ENCODE measurements at places on chromosomes 1 and 21.

DNA sequence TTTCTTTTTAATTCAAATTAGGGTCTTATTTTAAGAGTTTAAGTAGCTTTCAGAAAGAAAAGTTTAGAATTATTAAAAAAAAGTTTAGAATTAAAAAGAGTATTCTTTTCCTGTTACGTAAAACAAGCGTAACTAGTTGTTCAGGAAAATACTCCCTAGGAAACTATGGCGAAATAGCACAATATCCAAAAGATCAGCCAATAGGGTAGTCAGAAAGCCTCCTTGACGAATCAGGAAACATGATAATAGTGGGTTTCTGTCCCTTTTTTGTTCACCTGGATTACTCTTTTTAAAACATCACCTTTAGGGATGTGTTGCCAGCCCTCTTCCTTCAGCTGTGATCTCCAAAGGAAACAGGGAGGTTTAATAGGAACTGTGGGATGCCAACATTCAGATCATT, 25.2 kb downstream of the S1PR1 start:
- DNase-seq = no peak

DNA sequence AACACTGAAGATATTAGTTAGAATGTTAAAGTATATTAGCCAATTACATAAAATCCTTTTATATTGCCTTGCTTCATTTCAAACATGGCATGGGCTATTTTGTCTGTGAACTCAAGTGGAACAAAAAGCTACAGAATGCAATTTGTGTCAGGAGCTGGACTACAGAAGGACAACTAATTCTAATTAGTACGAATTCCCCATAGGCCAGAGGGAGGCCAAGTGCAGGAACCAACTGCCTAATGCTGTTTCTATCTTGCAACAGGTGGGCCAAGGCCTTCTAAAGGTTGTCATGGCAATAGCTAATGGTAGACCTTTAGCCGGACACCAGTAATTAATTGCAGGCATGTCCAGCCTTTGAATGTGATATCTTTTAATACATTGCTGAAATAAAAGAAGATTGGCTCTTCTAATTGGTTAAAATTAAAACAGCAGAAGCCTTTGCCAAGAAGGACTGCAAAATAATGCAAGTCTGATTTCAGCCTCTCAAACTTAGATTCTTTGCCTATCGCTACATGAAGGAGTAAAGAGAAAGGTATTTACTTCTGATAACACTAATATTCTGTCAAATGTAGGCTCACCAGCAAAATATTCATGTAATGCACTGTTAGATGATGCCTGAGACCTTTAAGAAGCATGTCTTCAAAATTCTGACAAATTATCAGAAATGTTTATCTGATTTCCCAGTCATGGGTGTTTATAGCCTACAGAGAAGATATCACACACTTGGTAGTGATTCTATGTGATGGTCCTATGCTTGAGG, 232.1 kb downstream of the LMO4 start:
- no peak for DNase-seq

DNA sequence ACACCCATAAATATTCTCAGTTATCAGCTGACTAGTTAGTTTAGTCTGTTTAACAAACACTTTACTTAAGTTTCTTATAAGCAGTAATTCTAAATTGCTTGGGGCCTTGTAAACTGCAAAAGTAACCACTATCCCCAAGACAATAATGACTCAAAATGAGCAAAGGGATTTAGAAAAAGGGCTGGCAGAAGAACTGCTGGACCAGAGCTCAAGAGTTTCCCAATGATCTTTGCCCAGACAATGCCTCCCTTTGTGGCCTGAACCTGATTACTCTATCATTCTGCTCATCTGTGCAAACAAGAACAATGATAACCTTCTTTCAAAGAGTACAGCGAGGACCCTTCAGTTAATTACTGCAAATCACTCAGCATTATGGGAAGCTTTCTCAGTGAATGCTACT, 123.5 kb downstream of the TIAM1 start:
- DNase-seq = no peak

DNA sequence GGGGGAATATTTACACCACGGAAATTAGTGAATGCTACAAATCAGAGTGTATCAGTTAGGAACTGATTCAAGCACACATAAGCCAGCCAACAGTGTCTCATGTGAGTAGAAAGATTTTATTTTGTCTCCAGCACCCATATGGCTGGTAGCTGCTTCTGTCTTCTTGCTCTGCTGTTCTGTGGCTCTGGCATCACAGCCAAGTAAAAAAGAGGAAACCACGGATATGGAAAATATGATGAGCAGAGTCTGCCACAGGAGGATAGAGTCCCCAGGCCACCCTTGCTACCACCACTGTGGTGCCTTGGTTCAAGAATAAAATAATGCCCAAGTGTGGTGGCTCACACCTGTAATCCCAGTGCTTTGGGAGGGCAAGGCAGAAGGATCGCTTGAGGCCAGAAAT, 53.6 kb upstream of the SPOCD1 start:
- no peak for DNase-seq

DNA sequence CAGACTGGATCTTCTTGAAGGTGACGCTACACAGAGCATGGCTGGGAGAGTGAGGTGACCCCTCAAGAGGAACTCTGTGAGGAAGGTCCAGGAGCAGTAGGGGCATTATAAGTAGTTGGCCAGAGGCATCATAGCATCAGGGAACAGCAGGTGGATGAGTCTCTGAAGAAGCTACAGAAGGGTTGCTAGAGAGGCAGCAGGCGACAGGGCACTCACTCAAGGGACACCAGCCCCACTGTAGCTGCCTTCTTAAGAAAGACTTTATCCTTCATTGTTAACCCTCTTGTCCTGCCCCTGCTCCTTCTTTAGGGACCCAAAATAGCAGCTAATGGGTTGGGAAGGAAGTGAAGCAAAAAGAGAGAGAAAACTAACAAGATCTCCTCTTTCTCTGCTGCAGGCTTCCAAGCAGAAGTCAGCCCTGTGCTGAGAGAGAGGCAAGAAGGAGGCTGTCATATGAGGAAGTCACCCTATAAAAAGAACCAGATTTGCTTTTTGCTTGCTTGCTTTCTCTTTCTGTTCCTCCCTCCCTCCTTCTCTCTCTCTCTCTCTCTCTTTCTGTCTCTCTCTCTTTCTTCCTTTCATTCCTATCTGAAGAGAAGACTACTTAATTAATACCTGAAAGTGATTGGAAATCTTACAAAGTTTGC, 7.7 kb upstream of the CD5L start:
- no peak for DNase-seq
